ENCODE measurements at places on chromosomes 5 and 9. TPM values are rescaled to one million over a fixed set of nuclear protein-coding genes. Genes with fewer than 3 reads are reported as not detected.

The ARAP3 gene
- 27.3 TPM for total RNA-seq

The TMEM215 gene
- total RNA-seq = not detected

The SPATA31D4 gene
- not detected for total RNA-seq

The ARHGAP26 gene
- total RNA-seq = 79.8 TPM

The RAD1 gene
- 13.7 TPM for total RNA-seq

The HTR4 gene
- total RNA-seq = 0.70 TPM

The PCDHB7 gene
- 1.5 TPM for total RNA-seq

The SNCAIP gene
- total RNA-seq = 16.5 TPM

The STC2 gene
- 35.7 TPM for total RNA-seq

The OR1J2 gene
- total RNA-seq = not detected

The TICAM2 gene
- 7.9 TPM for total RNA-seq

The ZNF367 gene
- 3.7 TPM for total RNA-seq

The S100Z gene
- 9.7 TPM for total RNA-seq

The ECSCR gene
- 16.4 TPM for total RNA-seq

The RAB24 gene
- 58.6 TPM for total RNA-seq

The ADAMTS13 gene
- 3.9 TPM for total RNA-seq

The ZNF474 gene
- total RNA-seq = not detected

The POU5F2 gene
- 3.9 TPM for total RNA-seq

The KIAA1958 gene
- total RNA-seq = 7.9 TPM

The SHC3 gene
- total RNA-seq = 0.09 TPM

The CXCL14 gene
- 20.7 TPM for total RNA-seq

The OSMR gene
- total RNA-seq = 66.3 TPM

The RASGEF1C gene
- total RNA-seq = not detected

The KCTD16 gene
- 0.20 TPM for total RNA-seq

The HMCN2 gene
- total RNA-seq = 1.9 TPM

The GABRG2 gene
- 1.5 TPM for total RNA-seq

The CNTLN gene
- 9.7 TPM for total RNA-seq

The NAA35 gene
- total RNA-seq = 10.6 TPM
